ENCODE measurements at places on chromosomes 5 and 9. TPM values are rescaled to one million over a fixed set of nuclear protein-coding genes. Genes with fewer than 3 reads are reported as not detected.

Gene GLRA1
- total RNA-seq: not detected

Gene CARTPT
- total RNA-seq: not detected

Gene F2R
- 38.6 TPM for total RNA-seq

Gene WDR38
- not detected for total RNA-seq

All from upper lobe of right lung (tissue), 1 donor.